ENCODE measurements at places on chromosomes 12 and 14. TPM values are rescaled to one million over a fixed set of nuclear protein-coding genes. Genes with fewer than 3 reads are reported as not detected.

- peak; percentile 84 for DNase-seq
Observed at GRCh38 chr12:21169878-21170472, 39.0 kb downstream of the SLCO1B1 start.

DNA sequence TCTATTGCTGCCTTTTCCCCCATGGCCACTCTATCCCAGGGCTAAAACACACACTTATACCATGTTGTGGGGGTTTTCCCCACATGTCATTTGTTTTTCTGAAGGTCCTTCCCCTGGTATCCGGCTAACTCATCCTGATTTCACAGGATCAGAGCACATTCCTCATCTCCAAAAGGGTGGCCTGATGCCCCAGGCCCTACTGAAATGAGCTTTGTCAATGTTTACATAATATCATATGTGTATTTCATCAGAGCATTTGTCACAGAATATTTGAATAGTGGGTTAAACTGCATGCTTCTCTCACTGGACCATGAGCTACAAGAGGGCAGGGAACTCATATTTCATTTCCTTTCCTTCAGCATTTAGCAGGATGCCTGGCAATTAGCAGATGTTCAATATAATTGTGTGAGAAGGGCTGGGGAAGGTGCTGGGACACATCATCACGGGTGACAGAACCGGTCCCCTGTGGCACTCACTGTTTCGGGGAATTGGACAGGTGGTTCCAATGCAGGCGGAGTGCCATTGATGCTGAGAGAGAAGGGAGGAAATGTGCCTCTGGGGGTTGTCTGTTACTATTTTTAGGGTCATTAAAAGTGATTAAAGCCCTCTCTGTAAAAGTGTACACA is 26.8 kb downstream of the EMP1 start:
- no peak for DNase-seq

The DIO2 gene
- 1.5 TPM for total RNA-seq

The PDE3A gene
- 1.3 TPM for total RNA-seq

The VIPAS39 gene
- total RNA-seq: 31.6 TPM

- DNase-seq: no peak
Observed at GRCh38 chr12:75184516-75184915, 25.1 kb downstream of the KCNC2 start.

GRCh38 chr12:3113671-3114325 is 36.6 kb downstream of the TSPAN9 start:
- DNase-seq: no peak

The TRIM9 gene
- total RNA-seq: 11.9 TPM

DNA sequence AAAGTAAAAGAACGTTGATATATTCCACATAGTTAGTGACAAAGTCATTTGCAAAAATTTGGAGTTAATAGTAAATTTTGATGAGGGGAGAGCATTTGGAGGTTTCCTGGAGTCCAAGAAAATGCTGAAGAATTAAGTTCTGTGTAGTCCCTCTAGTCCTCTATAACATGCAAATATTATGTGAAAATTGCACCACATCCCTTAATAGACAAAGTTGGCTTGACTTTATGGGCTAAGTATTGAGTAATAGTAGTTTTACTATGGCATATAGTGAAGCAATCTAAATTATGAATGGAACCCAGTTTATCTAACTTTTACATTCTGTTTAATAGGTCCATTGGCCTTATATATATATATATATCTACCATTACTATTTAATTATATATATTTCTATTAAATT is 66.4 kb upstream of the DCN start:
- no peak for DNase-seq

DNA sequence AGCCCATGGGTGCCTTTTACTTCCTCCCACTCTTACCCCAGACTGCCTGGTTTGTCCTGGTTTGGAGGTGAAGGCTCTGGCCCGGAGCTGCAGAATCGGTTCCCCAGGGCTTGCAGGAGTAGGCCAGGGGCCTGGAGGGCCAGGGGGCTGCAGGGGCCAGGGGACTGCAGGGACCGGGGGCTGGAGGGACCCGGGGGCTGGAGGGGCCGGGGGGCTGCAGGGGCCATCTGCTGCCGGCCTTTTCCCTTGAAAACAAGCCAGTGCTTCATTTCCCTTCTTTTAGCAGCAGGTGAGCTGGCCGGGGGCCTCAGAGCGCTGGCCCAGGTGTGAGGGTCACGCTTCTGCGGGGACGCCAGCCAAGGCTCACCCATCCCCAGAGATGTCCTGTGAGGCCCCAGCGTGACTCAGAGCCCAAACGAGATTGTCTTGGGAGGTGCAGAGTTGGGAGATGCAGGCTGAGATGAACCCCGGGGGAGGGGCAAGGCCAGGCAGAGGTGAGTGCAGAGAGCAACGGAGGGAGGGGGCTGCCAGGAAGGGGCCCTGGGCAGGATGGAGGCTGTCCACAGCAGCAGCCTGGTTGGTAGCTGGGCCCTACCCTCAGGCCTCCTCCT is 154.9 kb downstream of the KIF26A start:
- DNase-seq: peak; percentile 25

- no peak for DNase-seq
Observed at GRCh38 chr14:68621400-68622365, 171.2 kb downstream of the ZFP36L1 start.

- no peak for DNase-seq
Observed at GRCh38 chr12:49482095-49483051, 56.5 kb upstream of the KCNH3 start.

The NDRG2 gene
- total RNA-seq: 33.1 TPM

The ASIC1 gene
- total RNA-seq: 451 TPM

DNA sequence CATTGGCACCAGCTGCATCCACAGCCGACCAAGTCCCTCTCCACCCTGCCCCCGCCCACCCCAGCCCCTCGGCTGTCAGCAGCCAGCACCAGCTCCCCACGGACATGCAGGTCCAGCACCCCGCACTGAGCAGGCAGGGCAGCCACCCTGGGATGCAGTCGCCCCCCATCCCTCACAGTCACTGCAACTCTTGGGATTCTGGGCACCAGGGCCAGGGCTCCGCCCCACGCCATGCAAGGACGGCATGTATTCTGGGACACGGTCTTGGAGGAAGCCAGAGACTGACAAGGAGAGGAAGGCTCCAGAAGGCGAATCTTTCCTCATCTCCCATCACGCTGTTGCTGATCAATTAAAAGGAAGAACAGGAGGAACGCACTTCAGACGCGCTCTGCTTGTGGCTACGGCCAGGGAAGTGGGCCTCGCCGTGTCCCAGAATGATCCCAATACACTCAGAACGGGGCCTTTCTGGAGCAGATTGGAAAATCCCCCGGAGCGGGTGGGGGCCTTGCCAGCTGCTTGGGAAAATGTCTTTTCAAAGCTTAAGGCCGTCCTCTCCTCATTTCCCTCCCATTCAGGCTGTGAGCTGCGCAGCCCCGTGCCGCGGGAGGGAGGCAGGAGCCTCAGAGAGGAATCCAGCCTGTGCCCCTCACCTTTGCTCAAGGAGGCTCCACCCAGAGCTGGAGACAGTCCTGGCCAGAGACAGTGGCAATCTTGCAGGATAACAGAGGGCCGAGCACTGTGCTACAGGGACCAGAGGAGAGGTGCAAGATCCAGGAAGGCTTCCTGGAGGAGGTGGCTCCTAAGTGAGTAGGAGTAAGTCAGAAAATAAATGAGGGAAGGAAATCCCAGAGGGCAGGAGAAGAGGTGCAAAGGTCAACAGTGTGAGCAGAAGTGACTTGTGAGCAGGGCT is 54.1 kb upstream of the DIO3 start:
- peak; percentile 16 for DNase-seq

The EXOC5 gene
- total RNA-seq: 170 TPM

DNA sequence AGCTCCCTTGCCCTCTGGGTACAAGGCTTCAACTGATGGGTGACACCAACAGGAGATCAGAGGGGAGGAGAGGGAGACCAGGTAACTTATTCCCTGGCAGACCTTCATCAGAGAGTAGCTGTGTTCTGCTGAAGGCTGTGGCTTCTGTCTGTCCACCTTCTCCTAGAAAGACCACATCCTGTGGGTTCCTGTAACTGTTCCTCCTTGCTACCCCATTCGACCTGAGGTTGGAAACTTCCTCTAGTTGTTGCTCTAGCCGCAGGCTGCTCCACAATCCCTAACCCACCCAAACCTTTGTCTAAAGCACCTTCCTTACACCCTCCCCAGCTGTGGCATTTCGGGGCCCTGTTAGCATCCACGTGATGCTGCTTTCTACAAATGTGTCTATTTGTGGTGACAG is 454.2 kb downstream of the DPF3 start:
- DNase-seq: no peak

- no peak for DNase-seq
Observed at GRCh38 chr12:59858508-59859170, 262.8 kb downstream of the SLC16A7 start.

DNA sequence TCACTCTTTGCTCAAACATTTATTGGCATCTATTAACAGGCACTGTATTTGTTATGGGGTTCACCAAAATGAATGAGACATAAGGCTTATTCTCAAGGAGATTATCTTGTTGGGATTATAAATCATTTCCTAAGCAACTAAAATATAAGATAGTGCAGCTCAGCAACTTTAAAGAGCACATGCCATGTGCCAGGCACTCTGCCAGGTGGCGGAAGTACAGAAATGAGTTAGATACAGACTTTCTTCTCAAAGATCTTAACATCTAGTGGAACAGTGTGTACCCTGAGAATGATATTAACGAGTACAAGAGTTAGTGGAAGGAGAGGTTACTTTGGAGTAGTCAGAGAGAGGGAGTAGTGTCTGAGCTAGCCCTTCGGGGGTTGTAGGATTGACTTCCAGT is 28.4 kb upstream of the TOMM20L start:
- no peak for DNase-seq

GRCh38 chr12:131057211-131057721 is 103.6 kb downstream of the ADGRD1 start:
- DNase-seq: no peak

- no peak for DNase-seq
Observed at GRCh38 chr14:78610994-78611393, 440.8 kb downstream of the NRXN3 start.

The WIF1 gene
- total RNA-seq: not detected

DNA sequence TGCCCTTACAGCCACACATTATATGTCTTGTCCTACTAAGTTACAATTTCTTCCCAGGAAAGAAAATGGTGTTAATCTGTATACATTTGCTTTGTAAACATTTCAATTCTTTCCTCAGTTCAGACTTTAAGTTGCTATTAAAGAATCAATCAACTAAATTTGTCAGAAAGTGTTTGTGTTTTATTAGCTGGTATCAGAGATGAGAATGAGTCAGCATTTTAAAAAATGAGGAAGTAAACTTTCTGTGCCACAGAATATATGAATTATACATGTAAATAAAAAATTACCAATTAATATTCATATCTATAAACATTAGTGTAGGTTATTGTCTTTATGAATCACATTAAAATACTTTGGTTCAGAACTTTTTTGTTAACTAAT is 82.0 kb downstream of the LMO3 start:
- DNase-seq: no peak

- no peak for DNase-seq
Observed at GRCh38 chr14:54814076-54814475, 88.5 kb downstream of the GCH1 start.

GRCh38 chr12:19518209-19518608 is 78.9 kb downstream of the AEBP2 start:
- DNase-seq: no peak

GRCh38 chr12:82651489-82651888 is 35.2 kb upstream of the TMTC2 start:
- DNase-seq: no peak

- no peak for DNase-seq
Observed at GRCh38 chr14:79881299-79881698, 330.0 kb downstream of the DIO2 start.

The OTX2 gene
- total RNA-seq: 18.8 TPM

DNA sequence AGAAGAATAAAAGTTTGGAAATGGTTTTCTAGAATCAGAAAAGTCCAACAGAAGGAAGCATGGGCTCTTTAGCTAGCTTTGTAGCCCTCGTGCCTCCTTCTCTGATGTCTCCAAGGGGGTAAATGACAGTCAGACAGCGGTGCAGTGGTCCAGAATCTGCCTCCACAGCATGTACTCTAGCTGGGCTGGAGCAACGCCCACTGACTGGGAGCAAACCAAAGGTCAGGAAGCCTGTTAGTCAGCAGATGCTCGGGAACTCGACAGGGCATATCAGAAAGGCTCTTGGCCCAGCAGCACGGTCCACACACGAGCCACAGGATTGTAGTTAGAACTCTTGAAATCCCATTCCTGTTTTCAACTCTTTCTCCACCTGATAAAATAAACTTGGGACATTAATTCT is 164.3 kb downstream of the GRIN2B start:
- DNase-seq: no peak

DNA sequence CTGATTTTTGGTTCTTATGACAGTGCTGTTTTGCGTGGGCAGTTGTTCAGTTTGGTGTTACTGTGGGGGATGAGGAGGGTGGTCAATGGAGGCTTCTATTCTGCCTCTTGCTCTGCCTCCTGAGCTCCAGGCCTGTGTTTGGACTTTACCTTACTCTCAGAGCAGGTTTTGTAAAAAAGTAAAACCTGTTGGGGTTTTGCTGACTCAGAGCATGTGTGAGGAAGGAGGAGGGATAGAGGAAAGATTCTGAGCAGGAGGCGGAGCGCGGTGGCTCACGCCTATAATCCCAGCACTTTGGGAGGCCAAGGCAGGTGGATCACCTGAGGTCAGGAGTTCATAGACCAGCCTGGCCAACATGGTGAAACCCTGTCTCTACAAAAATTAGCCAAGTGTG is 6.7 kb downstream of the A2ML1 start:
- no peak for DNase-seq

The HOXC12 gene
- total RNA-seq: not detected

The KCNH5 gene
- total RNA-seq: 0.32 TPM

- no peak for DNase-seq
Observed at GRCh38 chr12:39616666-39617065, 2.9 kb downstream of the ABCD2 start.

- no peak for DNase-seq
Observed at GRCh38 chr14:29735459-29735858, 192.2 kb downstream of the PRKD1 start.

The TSPAN8 gene
- 1.6 TPM for total RNA-seq

The OVCH1 gene
- not detected for total RNA-seq

DNA sequence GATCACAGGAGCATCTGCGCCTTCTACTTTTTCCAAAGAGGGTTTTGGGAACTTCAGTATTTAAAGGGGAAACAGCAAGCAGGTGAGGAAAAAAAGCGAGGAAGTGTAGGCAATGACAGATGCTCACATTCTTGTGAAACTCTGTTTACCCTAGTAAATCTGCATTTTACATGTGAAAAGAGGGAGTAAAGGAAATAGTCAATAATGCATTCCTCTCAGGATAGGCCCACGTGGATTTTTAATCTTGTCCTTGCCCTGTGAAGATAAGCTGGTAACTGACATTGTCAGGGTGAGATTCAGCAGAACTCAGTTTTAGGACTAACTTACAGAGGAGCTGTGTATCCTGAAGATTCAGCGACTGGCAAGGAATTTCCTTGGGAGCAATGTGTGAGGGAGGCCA is 1119.2 kb upstream of the TMEM132C start:
- no peak for DNase-seq

Data from glutamatergic neuron (in vitro differentiated cells).